Caudate nucleus (tissue), 63 donors: ENCODE measurements at places on chromosomes 2 and 18.

GRCh38 chr2:160582490-160583145, 89.0 kb upstream of the RBMS1 start:
- no peak for DNase-seq

DNA sequence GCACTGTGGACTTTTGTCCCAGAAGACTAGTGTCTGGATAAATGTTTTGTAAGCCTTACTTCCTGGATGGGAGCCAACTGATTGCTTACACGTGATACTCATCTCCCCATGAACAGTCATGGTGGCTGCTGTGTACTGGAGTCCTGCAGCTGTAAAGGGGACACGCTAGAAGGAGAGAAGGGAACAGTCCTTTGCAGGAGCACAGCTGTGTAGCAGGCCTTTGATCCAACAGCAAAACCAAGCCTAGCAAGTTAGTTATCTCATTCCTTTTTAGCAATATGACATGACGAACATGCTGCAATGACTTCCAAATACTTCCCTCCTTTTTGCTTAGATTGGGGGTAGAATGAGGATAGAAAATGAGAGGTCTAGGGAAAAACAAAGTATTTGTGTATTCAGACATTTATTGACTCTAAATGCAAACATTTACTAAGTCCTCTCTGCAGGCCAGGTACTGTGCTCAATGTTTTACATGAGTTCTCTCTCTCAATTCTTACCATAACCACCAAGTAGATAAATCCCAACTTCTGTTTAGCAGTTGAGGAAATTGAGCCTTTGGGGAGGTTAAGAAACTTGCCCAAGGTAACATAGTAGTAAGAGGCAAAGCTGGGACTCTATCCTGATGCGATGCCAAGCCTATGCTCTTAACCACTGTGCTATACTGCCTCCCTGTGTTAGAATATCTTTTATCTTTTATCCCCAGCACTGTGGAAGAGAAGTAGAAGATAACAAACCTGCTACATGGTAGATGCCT, 55.4 kb upstream of the CD28 start:
- DNase-seq: peak; percentile 17

DNA sequence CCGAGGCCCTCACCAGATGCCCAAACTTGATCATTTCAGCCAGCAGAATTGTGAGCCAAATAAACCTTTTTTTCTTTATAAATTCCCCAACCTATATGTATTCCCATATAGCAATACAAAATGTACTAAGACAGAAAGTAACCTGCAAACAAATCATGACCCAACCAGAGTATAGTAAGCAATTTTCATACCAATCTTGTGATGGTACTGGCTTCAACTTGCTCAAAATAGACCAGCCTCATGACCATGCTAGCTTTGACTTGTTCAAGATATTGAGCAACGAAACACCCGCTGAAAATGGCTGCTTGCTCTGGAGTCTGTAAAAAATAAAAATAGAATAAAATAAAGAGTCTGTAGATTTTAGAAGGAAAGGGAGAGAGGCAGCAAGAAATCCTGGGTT, 97.6 kb downstream of the C1D start:
- DNase-seq: no peak

DNA sequence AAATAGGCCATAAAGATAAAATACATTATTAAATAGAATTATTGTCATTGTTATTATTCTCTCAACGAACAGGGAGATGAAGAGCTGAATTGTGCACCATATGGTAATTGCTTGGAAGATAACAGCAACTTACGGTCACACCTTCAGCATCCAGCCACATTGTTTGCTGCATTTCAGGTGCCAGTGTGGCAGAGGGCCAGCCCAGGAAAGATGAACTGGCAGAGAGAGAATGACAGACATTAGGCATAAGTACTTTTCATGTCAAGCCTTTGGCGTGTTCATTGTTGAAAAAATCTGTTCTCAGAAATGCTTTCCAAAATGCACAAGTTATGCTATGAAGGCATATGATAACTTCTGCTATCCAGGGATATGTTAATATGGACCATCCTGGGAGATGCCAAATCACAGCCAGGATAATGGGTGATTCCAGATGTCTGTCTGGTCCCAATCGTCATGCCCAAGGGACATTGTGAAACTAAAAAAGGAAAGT, 748.6 kb upstream of the PIK3C3 start:
- DNase-seq: no peak

GRCh38 chr2:70959851-70960832, 18.3 kb upstream of the ANKRD53 start:
- DNase-seq: no peak
